ENCODE measurements at places on chromosomes 7 and 10.

GRCh38 chr7:144019457-144019856 lies 19.3 kb downstream of the OR6B1 start:
- DNase-seq: peak; percentile 11

- DNase-seq: peak; percentile 93
Observed at GRCh38 chr7:70092314-70093204, 494.3 kb downstream of the AUTS2 start.

DNA sequence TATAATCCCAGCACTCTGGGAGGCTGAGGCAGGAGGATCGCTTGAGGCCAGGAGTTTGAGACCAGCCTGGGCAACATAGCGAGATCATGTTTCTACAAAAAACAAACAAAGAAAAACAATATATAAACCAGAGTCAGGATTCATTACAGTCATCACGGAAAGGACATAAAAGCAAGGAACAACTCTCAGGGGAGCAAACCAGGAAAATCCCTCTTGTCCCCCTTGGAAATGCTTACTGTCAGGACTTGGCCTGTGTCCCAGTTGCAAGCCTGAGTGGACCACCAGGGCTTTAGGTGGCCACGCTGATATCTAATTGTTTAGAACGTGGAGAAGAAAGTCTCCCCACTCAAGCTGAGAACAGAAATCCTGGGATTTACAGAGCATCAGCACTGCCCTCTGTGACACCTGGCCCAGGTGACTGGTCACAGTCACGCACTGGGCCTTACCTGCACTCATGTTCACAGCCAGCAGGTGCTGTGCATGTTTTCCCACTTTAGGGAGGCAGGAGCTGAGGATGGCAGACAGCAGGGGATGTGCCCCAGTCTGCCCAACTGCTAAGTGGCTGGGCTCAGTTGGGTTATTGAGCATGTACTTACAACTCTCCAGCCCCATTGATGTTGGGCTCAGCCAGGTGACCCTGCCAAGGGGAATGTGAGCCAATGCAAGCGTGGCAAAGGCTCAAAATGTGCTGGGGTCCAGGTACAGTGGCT lies 60.9 kb downstream of the TMEM130 start:
- DNase-seq: no peak

DNA sequence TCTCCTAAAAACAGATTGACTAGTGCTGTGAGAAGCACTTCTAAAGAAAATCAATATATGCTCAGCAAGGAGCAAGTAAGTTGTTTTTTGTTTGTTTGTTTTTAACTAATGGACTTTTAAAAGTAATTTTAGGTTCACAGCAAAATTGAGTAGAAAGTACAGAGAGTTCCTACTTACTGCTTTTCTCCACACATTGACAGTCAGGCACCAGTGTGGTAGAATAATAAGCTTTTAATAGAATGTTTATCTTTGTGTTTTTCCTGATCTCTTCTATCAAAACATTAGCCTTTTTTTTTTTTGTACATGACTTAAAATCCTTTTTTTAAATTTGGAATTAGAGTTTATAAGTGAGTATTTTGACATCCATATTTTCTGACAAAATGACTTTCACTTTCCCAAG lies 28.0 kb downstream of the MINPP1 start:
- no peak for DNase-seq

DNA sequence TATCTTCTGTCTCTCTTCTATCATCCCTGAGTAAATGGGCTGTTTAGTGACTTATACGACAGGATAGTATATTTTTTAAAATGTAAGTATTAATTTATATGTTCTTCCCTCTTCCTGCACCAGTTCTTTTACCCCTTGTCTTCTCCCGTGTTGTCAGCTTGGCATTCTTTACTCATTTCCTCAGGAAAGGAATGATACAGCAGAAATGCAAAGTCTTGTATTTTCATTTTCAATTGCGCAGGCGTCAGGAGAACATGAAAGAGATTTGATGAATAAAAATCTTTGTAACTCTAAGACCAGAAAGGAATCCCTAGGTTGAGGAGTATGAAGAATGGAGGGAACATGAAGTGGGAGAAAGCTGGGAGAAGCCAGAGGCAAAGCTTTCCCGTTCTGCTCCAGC lies 18.8 kb upstream of the VPS41 start:
- DNase-seq: no peak

DNA sequence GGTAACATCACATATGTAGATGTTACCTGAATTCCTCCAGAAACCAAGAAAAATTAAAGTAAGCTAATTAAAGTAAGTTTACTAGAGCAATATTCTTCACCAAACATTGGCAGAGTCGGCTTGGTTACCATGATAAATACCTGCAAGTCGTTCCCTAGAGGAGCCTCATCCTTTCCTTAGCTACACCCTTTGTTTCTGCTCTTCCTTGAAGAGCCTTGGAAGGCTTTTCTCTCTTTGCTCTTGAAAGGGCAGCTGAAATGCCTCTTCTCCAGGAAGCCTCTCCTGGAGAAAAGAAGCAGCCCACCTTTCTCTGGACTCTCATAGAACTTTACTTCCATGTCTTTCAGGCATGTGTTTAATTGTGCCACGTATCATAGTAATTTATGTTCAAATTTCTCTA lies 34.9 kb upstream of the CALD1 start:
- DNase-seq: no peak

DNA sequence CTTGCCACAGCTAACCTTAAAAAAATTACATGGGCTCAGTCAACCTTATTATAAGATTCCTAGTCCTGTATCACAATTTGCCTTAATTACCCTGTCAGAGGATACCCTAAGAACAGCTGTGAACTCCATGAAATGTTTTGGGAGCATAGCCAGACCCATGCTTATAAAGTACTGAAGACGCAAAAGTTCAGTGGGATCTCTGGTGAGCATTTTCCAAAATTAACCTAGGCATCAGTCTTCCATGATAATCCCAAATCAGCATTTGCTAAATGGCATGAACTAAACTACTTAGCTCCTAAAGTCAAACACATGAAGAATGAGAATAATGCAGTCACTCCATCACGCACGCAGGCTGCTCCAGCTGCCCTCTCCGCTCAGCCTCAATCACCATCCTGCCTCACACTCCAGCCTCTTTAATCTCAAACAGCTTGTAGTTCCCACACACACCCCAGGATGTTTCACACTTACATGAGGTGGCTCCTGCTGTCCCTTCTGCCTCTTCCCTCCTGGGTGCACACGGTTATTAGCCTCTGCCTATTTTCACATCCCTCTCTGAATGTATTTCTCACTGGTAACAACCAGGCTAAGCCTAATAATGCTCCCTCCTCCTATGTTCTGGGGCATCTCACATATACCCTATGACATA lies 15.3 kb downstream of the IGF2BP3 start:
- DNase-seq: no peak

DNA sequence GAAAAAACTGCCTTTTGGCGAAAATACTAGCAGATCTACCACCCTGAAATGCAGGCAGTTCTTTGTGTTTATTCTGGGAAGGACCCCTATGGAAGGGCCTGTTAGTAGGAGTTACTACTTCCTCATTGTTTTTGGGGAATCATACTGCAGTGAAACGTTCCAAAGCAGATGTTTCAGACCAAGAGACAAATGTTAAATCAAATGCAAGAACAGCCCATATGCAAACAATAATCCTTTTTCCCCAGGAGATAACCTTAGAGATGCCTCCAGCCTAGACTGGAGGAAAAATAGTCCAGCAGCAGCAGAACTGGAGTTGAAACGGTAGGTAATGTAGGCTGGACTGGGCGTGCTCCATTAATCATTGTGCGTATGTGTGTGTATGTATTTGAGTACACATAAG lies 65.9 kb upstream of the VWDE start:
- no peak for DNase-seq

- DNase-seq: no peak
Observed at GRCh38 chr7:143418681-143419458, 10.2 kb upstream of the EPHA1 start.

DNA sequence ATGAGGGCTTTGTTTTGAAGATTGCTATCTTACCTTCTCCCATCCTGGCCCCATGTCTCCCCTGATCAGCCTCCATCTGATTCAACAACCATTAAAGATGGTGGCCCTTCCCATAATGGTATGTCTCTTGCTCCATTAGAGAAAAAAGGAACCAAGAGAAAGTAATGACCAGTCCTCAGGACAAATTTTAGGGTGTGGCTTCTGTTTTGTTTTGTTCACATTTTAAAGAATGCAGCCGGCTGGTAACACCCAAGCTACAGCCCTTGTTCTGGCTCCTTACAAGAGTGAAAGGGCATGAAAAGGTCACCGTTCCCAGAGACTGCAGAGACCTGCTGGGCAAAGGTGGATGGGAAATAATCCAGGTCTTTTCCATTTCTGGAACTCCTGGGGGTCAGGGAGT lies 287.9 kb upstream of the NEBL start:
- DNase-seq: no peak

DNA sequence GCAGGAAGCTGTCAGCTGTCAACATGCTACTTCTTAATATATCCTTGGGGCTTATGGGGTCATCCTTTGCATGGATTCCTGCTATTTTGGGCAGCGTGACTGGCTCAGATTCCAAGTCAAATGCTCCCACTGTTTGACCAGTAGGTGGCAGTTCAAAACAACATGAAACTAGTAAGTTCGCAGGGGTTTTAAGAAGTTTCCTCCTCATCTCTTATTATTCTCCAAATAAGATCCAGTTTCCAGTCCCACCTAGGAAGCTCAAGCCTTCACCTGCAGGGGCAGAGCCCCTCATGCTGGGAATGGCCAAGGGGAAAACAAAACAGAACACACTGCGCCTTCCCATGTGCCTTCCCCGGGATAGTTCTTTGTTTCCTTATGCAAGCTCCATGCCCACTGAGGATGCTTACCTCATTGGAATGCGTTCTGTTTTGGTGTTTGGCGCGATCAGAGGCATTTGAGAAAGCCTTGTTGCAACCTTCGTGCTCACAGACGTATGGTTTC lies 259.8 kb downstream of the GLI3 start:
- DNase-seq: peak; percentile 52

GRCh38 chr7:107559864-107560263 lies 3.9 kb downstream of the COG5 start:
- DNase-seq: no peak

- DNase-seq: no peak
Observed at GRCh38 chr10:119478111-119478802, 64.3 kb downstream of the RGS10 start.

GRCh38 chr7:30201161-30201666 lies 66.4 kb downstream of the MTURN start:
- no peak for DNase-seq

GRCh38 chr7:97081521-97082300 lies 35.8 kb upstream of the SDHAF3 start:
- no peak for DNase-seq

DNA sequence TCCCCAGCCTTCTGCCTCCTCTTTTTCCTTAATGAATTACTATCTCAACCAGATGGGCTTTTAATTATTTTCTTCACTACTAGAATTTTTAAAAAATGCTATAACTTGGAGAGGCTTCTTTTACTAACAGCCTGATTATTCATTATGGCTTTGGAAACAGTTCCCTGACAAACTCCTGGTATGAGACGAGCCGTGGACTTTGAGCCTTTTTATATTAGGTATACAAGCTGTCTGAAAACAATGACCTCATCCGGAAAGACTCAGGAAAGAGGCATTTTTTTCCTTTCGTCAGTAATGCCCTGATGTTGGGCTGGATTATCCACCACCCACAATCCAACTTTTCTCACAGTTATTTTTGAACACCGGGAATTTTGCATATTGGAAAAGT lies 26.7 kb upstream of the ABLIM1 start:
- DNase-seq: peak; percentile 47

GRCh38 chr7:106501605-106502580 lies 159.1 kb downstream of the CCDC71L start:
- no peak for DNase-seq

DNA sequence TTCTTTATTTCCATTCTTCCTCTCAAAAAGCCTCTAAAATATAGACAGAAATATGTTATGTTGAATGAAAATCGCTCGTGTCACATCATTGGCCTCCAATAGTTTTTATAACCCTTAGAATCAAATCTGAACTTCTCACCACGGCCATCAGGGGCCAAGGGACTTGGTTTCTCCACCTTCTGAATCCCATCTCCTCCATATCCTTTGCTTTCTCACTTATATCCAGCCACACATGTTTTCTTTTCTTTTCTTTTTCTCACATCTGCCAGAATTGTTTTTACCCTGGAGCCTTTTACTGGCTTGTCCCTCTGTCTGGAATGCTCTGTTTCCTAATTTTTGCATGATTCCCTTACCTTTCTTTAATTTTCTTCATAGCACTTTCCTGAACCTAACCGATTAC lies 95.6 kb downstream of the CD36 start:
- no peak for DNase-seq

GRCh38 chr7:127194571-127194970 lies 58.2 kb downstream of the GRM8 start:
- no peak for DNase-seq

DNA sequence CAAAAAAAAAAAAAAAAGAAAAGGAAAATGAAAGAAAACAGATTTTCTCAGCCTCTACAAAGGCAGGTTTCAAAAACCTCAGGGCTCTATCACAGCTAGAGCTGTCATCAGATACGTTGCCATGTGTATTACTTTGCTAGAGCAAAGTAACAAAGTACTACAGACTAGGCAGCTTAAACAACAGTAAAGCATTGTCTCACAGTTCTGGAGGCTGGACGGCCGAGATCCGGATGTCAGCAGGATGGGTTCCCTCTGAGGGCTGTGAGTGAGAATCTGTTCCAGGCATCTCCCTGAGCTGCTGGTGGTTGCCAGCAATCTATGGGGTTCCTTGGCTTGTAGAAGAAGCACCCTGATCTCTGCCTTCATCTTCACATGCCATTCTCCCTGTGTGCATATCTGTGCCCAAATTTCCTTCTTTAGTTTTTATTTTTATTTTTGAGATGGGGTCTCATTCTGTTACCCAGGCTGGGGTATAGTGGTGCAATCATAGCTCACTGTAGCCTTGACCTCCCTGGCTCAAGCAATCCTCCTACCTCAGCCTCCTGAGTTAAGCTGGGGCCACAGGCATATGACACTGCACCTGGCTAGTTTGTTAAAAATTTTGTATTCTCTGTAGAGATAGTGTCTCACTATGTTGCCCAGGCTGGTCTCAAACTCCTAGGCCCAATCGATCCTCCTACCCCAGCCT lies 48.9 kb upstream of the KDM7A start:
- DNase-seq: no peak

DNA sequence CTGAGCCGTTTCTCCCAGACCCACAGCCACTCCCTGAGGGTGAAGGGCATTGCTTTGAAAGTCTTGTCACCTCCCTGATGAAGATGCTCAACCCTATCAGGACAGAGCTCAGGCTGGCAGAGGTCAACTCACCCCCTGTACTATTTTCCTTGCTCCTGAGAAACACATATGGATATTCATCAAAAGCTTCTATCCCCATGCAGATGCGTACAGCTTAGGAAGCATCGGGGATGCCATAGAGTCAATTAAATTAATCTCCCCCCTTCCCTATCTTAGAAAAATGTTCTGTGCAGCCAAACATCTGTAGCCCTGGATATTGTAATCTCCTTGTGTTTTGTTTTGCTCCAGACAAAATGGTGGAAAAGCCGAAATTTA lies 67.2 kb downstream of the EMX2 start:
- no peak for DNase-seq

GRCh38 chr7:117385363-117386109 lies 41.8 kb downstream of the ASZ1 start:
- peak; percentile 16 for DNase-seq

DNA sequence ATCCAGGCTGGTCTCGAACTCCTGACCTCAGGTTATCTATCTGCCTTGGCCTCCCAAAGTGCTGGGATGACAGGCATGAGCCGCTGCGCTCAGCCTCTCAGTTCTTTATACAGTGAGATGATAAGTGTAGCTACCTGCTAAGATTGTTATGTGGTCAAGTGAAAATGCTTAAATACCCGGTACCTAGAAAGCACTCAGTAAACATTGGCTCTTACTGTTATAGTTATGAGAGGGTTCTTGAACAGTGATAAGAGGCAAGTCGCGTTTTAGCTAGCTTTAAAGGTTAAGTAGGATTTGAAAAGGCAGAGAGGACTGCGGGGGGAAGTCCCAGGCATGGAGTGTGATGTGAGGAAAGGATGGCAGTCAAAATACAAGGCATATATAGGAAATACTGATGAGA lies 4.5 kb downstream of the ZKSCAN1 start:
- DNase-seq: no peak
